Peyer's patch (tissue), 4 donors: ENCODE measurements at places on chromosomes 16 and 17. TPM values are rescaled to one million over a fixed set of nuclear protein-coding genes. Genes with fewer than 3 reads are reported as not detected.

MTSS2 gene
- 19.3 TPM for total RNA-seq

CRISPLD2 gene
- 319 TPM for total RNA-seq

TEX19 gene
- not detected for total RNA-seq

ACSM2A gene
- total RNA-seq, result not detected

GCGR gene
- total RNA-seq, result not detected

CACNG4 gene
- total RNA-seq, result not detected

NME1 gene
- total RNA-seq, result 17.2 TPM

HSD17B1 gene
- not detected for total RNA-seq

CHST6 gene
- total RNA-seq, result 22.3 TPM

DPEP2 gene
- 12.4 TPM for total RNA-seq

CACNG5 gene
- not detected for total RNA-seq

PRSS22 gene
- total RNA-seq, result 1.8 TPM

RECQL5 gene
- total RNA-seq, result 47.6 TPM

TBC1D3I gene
- not detected for total RNA-seq

KRT20 gene
- 111 TPM for total RNA-seq

BCAR1 gene
- 251 TPM for total RNA-seq

MYH8 gene
- not detected for total RNA-seq

MARVELD3 gene
- total RNA-seq, result 167 TPM

ZNF423 gene
- 4.8 TPM for total RNA-seq
